ENCODE measurements at places on chromosomes 3 and 15.

GRCh38 chr3:55406696-55407425 is 80.2 kb downstream of the WNT5A start:
- no peak for DNase-seq

- no peak for DNase-seq
These were observed 12.6 kb downstream of the OSBPL10 start for GRCh38 chr3:31968369-31968926.

GRCh38 chr15:88238618-88239430 is 17.7 kb downstream of the NTRK3 start:
- no peak for DNase-seq

DNA sequence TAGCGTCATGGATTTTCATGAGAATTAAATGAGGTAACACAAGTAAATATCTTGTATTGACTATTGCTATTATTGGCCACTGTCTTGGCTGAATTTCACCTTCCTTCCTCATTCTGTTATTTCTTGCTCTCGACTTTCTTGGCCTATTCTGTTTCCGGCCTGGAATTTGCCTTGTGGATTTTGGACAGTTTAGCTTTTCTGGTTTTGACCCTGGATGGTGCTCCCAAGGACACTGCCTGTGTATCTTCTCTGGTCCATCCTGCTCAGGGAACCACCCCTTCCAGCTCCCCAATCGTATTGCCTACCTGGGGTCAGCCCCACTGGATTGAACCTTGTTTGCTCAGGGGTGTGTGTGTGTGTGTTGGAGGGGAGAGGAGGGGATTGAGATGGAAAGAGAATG is 376.2 kb upstream of the C2CD4B start:
- no peak for DNase-seq

DNA sequence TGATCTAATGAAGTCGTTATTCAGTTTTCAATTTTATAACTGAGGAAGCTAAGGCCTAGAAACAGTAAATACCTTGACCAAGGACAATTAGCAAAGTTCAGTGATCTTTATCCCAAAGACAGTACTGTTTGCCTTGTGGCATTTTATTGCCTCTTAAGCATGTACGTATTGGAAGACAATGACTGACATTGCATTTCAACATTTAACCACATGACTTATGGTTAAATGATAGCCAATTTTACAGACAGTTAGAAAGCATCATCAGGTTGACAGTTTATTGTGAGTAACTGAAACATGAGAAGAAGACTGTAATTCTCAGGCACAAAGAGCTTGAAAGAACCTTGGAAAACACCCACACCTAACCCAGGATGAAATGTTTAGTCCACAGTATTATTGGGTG is 390.8 kb upstream of the ZNF385D start:
- DNase-seq: no peak

DNA sequence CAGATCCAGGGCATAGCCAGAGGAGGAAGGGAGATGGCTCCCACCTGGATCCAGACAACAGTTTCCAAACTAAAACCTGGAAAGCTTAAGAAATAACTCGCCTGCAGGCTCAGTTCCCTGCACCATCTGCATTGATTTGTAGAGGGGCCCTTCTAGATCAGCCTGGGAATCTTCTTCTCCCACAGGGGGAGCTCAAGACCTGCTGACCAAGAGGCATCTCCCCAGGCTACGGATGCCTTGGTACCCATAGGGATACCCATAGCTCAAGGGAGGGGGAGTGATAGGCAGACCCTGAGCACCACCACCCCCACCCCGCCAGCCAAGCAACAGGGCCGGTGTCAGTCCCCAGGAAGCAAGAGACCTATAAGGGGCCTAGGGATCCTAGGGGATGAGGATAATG is 28.0 kb upstream of the DCLK3 start:
- DNase-seq: no peak

DNA sequence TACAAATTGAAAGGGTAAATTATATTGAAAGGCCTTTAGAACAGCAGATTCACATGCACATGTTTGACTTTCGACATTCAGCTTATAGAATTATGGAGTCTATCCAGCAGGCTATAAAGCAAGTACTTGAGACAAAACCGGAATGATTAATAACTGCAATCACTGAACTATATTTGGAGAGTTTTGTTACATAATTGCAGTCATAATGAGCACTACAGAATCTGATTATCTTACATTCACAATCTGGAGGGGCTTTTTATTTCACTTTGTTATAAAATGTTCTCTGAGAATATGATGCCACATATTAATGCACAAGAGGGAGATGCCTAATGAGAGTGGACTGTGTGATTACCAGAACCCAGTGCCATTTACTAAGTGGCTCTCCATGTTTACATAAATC is 64.3 kb downstream of the NSUN3 start:
- DNase-seq: no peak

Data from Ammon's horn (tissue), 1 donor.